Activated naive CD4-positive, alpha-beta T cell treated with anti-CD3 and anti-CD28 coated beads for 36 hours (primary cell): ENCODE measurements at places on chromosomes 6 and 20. TPM values are rescaled to one million over a fixed set of nuclear protein-coding genes. Genes with fewer than 3 reads are reported as not detected.

- no peaks in the 10 kb centered on the region for H3K36me3 ChIP-seq
- peaks cover 12% of the 10 kb centered on the region for H3K27me3 ChIP-seq
- no peak overlapping the region for H3K4me3 ChIP-seq
Measured at GRCh38 chr6:98958776-98959175, 11.0 kb upstream of the FBXL4 start.

The MEP1A gene
- not detected for total RNA-seq

The DSP gene
- 0.22 TPM for total RNA-seq

The C6orf163 gene
- 1.1 TPM for total RNA-seq

The LPA gene
- not detected for total RNA-seq
